ENCODE measurements at places on chromosomes 12 and 14. TPM values are rescaled to one million over a fixed set of nuclear protein-coding genes. Genes with fewer than 3 reads are reported as not detected.

Gene SLCO1A2
- not detected for polyA plus RNA-seq

Gene SLC6A15
- 1.4 TPM for polyA plus RNA-seq

Gene CLECL1
- polyA plus RNA-seq = not detected

DNA sequence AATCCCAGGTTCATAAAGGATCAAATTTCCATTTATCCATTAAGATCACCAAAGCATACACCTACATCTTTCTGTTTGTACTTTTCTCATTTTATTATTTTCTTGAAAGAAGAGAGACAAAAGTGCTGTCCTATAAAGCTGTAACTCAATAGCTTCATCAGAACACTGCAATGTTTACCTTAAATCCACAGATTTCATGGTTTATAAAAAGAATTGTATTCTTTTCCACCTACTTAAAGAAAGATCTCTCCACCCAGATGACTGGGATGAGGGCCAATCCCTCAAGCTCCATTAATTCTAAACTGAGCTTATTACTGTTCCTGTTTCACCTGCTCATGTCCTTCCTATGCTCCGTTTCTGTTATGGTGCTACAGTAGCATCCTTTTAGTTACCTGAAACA is 470.6 kb downstream of the BCAT1 start:
- DNase-seq = no peak

DNA sequence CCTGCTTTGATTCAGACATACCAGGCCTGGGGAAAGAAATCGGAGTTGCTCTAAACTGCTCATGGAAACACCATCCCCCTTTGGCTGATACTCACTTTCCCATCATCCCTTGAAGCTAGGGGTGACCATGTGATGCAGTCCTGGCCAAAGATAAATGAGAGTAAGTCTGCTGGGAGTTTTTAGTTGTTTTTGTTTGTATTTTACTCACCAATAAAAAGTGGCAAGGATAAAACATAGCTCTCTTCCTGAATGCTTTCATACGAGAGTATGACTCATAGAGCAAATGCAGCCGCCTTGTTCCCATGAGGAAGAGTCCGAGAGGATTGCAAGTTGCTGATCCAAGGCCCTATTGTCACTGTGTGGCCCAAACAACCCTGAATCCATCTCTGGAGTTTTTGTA is 126.4 kb upstream of the TMEM132C start:
- DNase-seq = no peak

- DNase-seq = no peak
These were observed 129.3 kb upstream of the PMCH start for GRCh38 chr12:102326982-102327381.

GRCh38 chr14:89040080-89040459 is 215.6 kb downstream of the TTC8 start:
- no peak for DNase-seq

DNA sequence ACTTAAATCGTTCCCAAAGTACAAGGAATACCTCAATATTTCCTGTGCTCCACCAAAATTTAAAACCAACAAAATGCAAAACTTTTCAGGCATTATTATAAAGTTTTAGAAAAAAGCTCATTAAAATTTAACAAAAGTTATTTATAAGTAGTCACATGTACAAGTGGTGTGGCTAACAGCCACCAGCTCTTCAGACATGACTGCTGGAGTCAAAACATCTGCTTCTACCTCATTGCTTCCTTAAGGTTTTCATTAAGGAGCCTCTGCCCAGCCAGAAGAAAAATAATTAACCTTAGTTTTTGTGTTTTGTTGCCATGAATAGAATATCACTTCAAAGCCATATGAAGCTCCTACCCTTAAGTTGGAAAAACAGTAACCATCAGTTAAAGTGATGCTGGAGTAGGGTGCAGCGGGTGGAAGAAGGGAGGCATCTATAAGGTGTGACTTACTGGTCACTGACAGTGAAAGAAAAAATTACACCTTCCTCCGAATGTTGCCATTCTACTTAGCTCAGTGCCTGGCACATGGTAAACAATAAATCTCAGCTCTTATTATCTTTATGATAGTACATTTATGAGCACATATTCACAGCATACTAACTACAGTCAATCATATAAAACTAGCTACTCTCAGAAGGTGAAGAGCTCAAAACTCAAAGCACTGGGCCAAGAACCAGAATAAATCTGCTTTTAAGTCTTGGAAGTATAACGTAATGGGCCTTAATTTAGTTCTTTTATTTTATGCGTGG is 57.7 kb downstream of the GALC start:
- no peak for DNase-seq
